Activated CD4-positive, alpha-beta T cell treated with anti-CD3 and anti-CD28 coated beads, Interleukin-2, amount 50 U/mL, for 16 hours (primary cell): ENCODE measurements at places on chromosomes 3 and 15.

DNA sequence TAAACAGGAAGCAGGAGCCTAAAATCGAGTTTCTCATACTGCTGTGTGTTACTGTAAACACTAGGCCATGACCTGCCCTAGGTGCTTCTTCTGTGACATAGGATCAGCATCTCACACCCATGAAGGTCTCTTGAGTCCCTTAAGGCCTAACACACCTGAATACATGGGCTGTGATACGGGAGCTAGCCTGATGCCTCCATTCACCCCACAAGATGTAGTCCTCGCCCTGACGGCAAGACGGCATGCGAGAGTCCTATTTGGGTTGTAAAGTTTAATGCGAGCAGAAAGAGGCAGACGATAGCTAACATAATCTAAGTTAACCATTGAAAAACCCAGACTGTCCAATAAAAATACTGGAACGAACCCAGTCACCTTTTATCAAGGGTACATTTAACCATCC is 241.1 kb upstream of the ICE2 start:
- DNase-seq: no peak

DNA sequence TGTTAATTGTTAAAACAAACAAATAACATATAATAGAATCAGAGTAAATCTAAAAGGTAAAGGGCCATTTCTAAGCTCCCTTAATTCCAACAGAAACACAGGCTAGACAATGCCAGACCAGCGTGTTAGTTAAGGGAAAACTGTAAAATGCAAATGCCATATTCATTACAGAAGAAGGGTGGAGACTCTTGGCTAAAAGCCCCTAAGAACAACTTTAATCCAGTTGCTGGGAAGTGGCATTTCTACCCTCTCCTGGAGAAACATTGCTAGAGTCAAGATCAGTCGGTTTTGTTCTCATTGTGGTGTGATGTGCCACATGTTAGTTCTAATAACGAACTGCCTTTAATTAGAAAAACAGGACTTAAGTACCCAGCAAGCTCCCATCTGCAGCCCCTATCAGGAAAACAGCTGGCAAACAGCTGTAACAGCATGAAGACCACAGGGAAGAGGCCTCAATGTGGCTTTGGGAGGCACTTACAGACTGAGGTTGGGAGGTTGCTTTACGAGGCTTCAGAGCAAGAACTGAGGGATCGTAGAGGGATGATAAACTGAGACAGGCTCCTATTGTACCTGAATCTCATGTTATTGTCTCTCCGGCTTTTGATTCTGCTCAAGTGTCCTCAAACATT is 1134.8 kb downstream of the ROBO1 start:
- DNase-seq: no peak

DNA sequence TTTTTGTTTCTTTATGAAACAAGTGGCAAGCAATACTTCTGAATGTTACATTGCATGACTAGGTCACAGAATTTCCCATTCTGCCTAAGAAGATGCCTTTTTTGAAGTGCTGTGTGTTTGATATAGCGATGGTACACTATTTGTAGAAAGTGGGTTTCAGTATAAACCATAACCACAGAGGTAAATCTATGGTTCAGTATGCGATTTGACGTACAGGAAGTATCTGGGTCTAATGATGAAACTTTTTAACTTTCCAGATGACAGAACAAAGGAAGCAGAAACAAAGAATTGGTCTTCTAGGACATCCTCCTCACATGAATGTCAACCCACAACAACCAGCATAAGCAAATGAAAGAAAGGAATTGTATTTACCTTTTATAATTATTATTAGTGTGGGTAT is 133.4 kb upstream of the BHLHE40 start:
- DNase-seq: peak; percentile 88

GRCh38 chr3:24485511-24485910 is 9.1 kb downstream of the THRB start:
- no peak for DNase-seq

- DNase-seq: peak; percentile 58
These were observed 34.5 kb downstream of the PLA2G4D start for GRCh38 chr15:42059661-42060476.

- no peak for DNase-seq
These were observed 40.7 kb upstream of the LMCD1 start for GRCh38 chr3:8460815-8461456.

DNA sequence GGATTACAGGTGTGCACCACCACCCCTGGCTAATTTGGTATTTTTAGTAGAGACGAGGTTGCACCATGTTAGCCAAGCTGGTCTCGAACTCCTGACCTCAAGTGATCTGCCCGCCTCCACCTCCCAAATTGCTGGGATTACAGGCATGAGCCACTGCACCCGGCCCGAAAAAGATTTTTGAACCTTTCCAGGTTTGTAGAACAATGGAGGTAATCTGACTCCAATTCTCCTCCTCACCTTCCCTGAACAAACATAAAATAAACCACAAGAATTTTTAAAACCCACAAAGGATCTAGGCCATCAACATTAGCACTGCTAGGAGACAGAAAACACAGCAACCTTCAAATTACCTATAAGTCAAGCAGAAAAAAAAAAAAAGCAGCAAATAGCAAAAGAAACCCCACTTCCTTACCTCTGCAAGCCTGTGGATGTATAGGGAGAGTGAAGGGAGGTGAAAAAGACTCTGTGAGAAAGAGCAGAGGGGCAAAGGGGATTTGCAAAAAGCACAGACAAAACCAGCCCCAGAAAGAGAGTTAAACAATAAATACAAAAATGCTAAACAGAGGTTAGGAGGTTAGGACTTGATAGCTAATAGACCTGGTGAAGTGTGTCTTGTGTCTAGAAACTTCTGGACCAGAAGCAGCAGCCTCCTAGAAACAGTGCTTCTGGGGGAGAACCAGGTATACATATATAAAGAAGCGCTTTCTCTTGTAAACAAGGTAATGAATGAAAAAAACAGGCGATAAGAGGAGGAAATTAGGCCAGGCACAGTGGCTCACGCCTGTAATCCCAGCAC is 32.1 kb downstream of the TFDP2 start:
- DNase-seq: no peak

- no peak for DNase-seq
These were observed 3.9 kb upstream of the FGF12 start for GRCh38 chr3:192731233-192731632.

DNA sequence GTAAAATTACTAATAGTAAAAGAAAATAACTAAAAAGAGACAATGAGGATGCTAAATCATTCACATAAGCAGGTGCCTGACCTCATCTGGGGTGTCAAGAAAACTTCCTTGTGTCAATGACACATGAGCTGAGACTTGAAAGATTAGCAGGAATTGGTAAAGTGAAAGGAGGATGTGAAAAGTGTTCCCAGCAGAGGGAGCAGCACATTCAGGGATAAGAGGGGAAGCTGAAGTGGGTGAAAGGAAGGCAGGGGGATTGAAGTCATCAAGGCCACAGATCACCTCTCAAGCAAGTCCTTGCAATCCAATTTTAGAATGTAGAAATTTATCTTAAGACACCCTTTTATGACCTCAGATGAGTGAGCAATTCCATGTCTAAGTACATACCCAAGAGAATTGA is 60.2 kb upstream of the ACP3 start:
- DNase-seq: no peak

- DNase-seq: no peak
These were observed 536.7 kb upstream of the LMCD1 start for GRCh38 chr3:7964899-7965298.

- DNase-seq: no peak
These were observed 468.9 kb downstream of the MCTP2 start for GRCh38 chr15:94700211-94700610.

DNA sequence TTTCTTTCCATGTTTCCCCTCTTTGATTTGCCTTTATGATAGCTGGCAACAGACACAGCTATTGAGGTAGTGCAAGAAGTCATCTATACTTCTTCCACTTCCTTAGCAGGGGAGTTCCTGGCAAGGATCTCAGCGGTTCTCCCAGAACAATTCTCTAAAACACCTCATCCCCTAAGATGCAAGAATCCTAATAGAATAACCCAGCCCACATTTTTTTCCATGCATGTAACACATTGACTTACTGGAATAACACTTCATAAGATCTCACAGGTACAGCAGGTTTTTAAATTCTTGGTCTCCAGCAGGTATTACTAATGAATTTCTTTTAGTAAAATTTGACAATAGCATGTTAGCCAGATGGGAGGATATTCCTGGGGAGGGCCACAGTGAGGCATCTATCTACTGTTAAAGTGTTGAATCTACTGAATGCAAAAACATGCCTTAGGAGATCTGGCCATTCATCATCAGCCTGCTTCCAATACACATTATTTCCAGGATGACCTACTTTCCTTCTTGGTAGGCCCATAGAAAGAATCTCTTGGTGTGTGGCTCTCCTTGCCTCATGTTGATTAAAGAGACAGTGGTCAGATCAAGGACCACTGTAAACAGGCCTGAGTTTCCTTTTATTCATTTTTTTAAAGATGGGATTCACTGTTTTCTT is 78.5 kb downstream of the RAD18 start:
- DNase-seq: no peak

GRCh38 chr3:53555068-53555588 is 60.7 kb downstream of the CACNA1D start:
- DNase-seq: peak; percentile 45

GRCh38 chr3:59654123-59654479 is 604.3 kb upstream of the CFAP20DC start:
- no peak for DNase-seq

GRCh38 chr3:99901200-99901926 is 83.7 kb downstream of the CMSS1 start:
- DNase-seq: peak; percentile 25

GRCh38 chr15:63599401-63600000 is 2.3 kb downstream of the FBXL22 start:
- no peak for DNase-seq

GRCh38 chr15:33500432-33501195 is 189.8 kb downstream of the RYR3 start:
- DNase-seq: no peak

- DNase-seq: no peak
These were observed 64.6 kb upstream of the GALNT15 start for GRCh38 chr3:16109929-16110328.

GRCh38 chr3:83248454-83248853 is 1487.0 kb upstream of the GBE1 start:
- DNase-seq: no peak

GRCh38 chr3:29642393-29643033 is 361.6 kb downstream of the RBMS3 start:
- DNase-seq: no peak

GRCh38 chr15:89632563-89633430 is 22.5 kb downstream of the KIF7 start:
- DNase-seq: no peak

DNA sequence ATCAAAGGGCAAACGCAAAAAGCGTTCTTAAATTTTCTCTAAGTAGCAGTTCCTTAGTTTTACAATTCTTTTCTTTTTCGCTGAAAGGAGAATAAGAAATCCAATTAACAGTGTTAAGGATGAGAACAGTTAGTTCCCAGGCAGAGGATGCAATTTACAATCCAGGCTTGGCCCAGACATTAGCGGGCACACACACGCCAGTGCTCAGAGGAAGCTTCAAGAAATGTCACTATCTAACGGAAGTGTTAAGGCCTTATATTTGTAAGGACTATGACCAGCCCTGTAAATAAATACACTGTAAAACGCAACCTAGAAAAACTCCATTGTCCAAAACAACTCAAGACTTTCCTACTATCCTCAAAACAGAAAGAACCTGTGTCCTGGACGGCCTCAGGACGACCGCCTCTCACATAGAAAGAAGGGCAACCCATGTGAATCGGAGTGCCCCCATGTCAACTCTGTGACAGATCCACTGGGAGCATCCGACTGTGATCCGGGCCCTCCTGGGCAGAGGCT is 1.3 kb downstream of the ACAP2 start:
- no peak for DNase-seq

DNA sequence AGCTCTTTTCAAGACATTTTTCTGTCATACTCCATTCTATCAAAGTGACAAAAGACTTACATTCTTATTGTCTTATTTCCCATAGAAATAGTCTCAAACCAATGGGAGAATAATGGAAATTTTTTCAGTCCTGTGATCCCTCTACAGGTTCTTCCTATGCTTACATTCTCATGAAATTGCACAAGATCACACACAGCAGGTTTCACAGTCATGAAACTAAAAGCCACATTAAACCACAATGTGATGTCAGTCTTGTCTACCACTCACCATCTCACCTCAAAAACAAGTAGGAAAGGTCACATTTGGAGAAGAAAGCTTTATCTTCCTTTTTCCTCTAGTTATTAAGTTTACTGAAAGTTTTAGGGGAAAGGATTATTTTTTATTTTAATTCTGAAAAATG is 161.0 kb upstream of the RORA start:
- DNase-seq: no peak

- DNase-seq: no peak
These were observed 2.7 kb downstream of the RYR3 start for GRCh38 chr15:33313491-33313890.

GRCh38 chr15:98154863-98155262 is 194.4 kb downstream of the ARRDC4 start:
- DNase-seq: no peak

DNA sequence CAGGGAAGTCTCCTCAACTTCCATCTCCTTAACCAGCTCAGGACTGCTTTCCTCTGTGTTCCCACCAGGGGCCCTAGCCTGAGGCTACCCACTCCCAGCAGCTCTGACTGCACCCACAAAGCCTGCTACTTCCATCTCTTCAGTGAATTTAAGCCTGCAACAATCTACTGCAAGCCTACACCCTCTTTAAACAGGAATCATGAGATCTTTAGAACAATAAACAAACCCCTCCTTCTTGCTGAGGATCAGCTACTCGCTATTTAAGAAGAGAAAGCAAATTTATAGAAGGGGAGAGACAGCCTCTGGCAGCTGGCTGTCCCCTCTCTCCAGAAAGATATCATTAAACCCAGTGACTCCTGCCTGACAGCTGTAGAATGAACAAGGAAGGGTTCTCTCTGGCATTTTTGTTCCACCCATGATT is 51.9 kb downstream of the ARHGAP31 start:
- no peak for DNase-seq

DNA sequence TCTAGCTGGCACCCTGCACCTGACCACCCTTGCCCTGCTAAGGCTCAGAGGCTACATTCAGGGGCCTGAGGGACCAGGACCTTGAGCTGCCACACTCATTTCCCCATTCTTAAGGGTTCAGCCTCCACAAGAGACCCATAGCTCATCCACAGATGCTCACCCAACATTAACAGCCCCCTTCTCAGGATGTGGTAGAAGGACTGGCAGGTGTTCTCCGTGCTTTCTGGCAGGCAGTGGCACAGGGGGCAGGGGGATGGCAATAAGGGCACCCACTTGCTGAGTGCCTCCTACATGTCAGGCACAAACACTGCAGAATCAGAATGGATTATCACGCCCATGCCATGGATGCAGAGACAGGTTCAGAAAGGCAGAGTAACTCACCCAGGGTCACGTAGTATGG is 9.4 kb downstream of the MAPKAPK3 start:
- DNase-seq: no peak

DNA sequence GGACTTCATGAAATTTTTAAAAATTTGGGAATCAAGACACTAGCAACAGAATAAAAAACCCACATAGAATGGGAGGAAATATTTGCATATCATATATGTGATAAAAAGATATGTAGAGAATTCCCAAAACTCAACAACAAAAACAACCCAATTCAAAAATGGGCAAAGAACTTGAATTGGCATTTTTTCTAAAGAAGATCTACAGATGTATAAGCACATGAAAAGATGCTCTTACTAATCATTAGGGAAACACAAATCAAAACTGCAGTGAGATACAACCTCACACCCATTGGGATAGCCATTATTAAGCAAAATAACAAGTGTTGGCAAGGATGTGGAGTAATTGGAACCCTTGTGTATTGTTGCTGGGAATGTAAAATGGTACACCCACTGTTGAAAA is 10.1 kb downstream of the LCTL start:
- no peak for DNase-seq
